Activated T-cell treated with anti-CD3 and anti-CD28 coated beads for 48 hours (primary cell): ENCODE measurements at places on chromosomes 5 and 9.

DNA sequence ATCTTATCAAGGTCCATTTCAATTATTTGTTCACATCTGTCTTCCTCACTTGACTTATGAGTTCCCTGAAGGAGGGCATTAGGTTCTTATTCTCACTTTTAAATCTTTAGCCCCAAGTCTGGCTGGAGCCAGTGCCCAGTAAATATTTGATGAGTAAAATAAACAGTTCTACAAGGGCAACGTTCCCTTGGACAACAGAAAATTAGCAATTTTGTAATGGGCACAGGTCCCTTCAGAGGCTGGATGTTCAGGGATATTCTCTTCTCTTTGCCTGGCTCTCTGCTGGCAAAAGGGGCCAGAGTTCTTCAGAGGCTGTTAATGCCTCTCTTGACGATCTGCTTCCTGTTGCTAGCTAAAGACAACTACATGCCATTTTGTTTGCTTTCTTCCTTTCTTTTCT lies 149.7 kb downstream of the SEMA6A start:
- DNase-seq = no peak

DNA sequence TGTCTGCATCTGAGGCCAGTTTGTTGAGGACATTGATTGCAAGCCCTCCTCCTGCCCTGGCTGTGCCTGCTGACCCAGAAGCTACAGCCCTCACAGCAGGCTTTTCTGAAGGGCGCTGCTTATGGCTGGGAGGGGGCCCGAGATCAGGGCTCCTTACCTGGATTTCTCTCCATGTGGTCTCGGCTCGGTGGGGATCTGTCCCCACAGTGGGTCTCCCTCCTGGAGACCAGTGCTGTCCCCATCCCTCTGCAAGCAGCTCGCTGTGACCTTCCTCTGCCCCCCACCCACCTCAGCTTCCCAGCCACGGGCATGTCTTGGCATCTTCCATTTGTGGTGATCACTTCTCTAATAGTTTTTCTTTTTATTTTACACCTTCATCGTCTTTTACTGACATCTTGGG lies 357.9 kb downstream of the IRX2 start:
- no peak for DNase-seq

- no peak for DNase-seq
These were observed 96.2 kb downstream of the CCDC192 start for GRCh38 chr5:127799293-127799905.

- no peak for DNase-seq
These were observed 56.7 kb upstream of the SLC44A1 start for GRCh38 chr9:105187781-105188180.

GRCh38 chr9:74496406-74496805 lies 729 bp upstream of the RORB start:
- DNase-seq = no peak
